Cortex of kidney (tissue), 1 donor: ENCODE measurements at places on chromosomes 5 and 9.

DNA sequence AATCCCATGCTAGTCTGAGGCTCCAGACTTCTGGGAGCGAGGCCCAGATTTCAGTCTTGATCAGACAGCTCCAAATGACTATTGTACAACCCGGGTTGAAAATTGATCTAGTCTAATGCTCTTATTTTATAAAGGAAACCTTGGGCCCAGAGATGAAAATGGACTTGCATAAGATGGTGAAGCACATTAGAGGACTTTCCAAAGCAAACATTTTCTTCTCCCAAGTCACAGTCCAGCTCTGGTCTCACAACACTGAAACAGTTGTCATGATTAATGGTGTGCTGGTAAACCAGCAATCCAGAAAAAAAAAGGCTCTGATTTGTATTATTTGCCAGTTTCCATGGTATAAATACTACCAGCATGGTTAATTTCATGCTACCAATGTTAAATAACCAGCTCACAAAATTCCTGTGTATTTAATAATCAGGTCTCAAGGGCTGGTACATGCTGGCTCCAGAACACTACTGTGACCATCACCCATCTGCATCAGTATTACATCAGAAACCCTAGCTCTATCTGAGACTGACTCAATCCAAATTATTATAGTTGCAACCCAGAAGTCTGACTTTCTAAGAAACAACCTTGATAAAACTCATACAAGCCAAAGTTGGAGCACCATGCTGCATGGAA lies 32.5 kb upstream of the ABLIM3 start:
- DNase-seq, result no peak

- DNase-seq, result no peak
These were observed 35.2 kb upstream of the GLDC start for GRCh38 chr9:6680797-6681146.

GRCh38 chr5:179387151-179388110 lies 42.2 kb upstream of the ADAMTS2 start:
- no peak for DNase-seq

DNA sequence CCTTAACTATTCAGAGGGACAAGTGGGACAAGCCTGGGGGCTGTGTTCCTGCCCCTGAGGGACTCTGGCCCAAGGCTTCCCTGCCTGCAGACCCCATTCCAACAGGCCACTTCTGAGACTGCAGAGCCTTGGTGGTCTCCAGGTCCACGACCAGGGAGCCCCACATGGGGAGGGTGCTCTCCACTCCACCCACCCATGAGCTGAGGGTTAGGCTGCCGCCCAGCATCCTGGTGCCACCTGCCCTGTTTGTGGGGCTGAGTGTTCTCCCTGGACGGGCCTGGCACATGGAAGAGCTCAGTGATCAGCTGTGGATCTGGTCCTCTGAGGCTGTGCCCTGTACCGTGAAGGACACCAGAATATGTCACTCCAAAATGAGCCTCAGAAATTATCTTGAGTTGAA lies 2.5 kb upstream of the ABO start:
- DNase-seq, result no peak

GRCh38 chr5:139895647-139896046 lies 100.0 kb downstream of the PSD2 start:
- DNase-seq, result no peak

DNA sequence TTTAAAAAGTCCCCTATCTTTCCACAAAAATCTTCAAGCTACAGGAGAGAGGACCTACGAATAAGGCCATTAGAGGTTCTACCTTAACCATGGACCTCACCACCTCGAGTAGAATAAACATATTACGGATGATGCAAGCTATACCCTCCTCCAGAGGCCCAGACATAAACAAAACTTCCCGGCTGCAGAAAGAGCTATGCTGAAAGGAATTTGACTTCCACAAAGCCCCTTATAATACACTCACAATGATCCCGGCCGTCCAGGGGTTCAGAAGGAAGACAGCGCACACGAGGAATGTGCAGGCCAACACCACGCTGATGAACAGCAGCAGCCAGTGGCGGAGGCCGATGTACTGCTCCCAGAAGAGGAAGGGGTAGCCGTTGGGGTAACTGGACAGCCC lies 59.0 kb downstream of the PTCH1 start:
- DNase-seq, result no peak

DNA sequence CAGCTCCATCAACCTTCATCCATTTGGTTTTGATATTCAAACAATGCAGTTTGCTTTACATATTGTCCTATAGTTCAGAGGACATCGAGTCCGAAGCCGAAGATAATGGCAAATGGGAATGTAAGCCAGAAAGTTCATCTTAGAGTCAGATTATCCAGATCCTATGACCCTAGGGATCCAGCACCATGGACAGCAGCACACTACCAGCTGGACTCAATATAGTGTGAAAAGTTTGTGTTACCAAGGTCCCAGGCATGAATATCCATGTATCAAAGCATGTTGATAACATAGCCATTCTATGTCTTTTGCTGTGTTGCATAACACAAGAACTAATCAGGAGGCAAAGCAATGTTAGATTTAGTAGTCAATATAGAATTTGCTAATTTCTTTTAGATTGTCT lies 46.3 kb downstream of the FSTL4 start:
- DNase-seq, result no peak

GRCh38 chr5:96220610-96221390 lies 212.2 kb downstream of the PCSK1 start:
- DNase-seq, result no peak

- DNase-seq, result no peak
These were observed at the start of gene TBC1D9B for GRCh38 chr5:179907556-179908324. Gene TBC1D9B (minus strand): TSS chr5:179907897. CDS start chr5:179907821, 76 bp downstream.

DNA sequence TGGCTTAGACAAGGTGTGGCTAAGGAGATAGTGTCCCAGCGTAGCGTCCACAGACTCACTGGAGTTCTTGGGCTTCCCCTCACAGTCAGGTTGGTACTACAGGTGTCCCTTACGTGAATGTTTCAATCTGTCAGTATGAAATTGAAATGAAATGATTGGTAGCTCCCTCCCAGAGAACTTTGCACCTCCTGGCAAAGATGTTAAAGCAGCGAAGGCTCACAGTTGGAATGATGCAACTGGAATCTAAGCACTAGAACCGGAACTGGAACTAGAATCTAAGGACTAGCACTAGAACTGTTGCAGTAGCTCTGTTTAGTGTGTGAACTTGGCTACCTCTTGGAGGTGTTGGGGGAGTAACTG lies 1.1 kb downstream of the SLC31A1 start:
- no peak for DNase-seq

GRCh38 chr9:92637886-92638620 lies 31.9 kb downstream of the IPPK start:
- DNase-seq, result no peak

GRCh38 chr9:107593224-107593870 lies 103.8 kb upstream of the KLF4 start:
- DNase-seq, result no peak

GRCh38 chr9:120510816-120511215 lies 69.2 kb downstream of the CDK5RAP2 start:
- DNase-seq, result no peak

GRCh38 chr9:104864675-104865104 lies 63.3 kb downstream of the ABCA1 start:
- no peak for DNase-seq

DNA sequence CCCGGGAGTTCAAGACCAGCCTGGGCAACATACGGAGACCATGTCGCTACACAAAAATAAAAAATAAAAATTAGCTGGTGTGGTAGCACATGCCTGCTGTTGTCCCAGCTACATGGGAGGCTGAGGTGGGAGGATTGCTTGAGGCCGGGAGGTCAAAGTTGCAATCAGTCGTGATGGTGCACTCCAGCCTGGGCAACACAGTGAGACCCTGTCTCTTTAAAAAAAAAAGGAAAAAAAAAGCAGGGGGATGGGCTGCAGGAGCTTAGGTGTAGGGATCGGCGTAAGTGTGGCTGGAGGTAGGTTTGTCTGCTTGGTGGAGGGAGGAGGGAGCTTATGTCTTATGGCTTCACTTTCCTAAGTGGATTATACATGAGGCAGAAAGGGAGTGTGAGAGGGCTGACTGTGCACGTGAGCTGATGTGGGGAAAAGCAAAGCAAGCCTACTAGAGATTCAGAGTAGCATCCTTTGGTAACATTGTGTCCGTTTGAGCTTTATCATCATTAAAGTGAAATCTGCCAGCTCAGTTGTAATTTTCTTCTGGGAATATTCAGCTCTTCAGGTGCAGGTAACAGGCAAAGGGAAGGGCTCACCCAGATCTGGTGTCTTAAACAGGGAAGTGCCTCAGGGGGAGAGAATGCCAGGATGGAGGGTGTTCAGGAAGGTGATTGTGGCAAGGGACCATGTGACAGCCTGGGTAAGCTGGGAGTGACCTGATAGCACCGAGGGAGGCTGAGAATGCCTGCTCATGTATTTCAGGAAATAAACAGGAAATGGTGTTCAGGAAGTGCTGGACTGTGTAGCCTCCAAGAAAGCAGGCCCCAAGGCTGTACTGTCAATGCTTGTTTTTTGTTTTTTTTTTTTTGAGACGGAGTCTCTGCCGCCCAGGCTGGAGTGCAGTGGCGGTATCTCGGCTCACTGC lies 17.6 kb upstream of the SETX start:
- no peak for DNase-seq

- no peak for DNase-seq
These were observed 7.2 kb downstream of the S1PR3 start for GRCh38 chr9:88998503-88998902.

DNA sequence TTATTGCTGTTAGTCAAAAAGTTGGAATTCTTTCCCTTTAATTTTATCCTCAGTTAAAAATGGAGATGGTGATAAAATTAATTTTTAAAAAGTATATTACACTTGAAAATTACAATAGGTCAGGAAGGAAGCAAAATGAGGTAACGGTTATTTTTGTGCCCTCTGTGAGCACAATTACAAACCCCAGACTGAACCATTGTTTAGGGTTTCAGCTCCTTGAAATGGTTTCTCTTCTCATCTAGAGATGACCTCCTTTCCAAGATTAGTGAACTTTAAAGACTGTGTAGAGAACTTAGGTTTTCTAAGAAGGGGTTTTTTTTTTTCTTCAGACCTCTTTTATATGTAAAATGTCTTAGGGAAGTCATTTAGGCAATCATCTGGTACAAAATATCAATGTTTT lies 126.2 kb upstream of the CHD1 start:
- DNase-seq, result no peak

DNA sequence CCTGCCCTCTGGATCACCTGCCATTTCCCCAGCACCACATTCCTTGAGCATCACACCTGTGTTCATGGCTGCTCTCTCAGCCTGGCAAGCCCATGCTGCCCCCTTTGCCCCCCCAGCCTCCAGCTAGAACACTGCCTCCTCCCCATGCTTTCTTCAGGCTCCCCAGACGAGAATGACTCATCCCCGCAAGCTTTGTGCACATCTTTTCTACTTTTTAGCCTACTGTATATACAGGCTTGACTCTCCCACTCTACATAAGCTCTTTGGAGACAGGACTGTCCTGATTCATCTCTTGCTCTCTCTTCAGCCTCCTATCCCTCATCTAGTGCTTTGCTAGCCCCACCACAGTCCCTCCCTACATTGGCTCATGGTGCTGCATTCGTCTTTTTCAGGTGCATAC lies 19.9 kb upstream of the GLIPR2 start:
- DNase-seq, result no peak

- no peak for DNase-seq
These were observed 14.6 kb downstream of the RASA1 start for GRCh38 chr5:87282269-87282668.

- no peak for DNase-seq
These were observed 24.3 kb downstream of the BOD1 start for GRCh38 chr5:173592050-173592669.

GRCh38 chr5:122310889-122311288 lies 1.1 kb upstream of the SNCAIP start:
- DNase-seq, result no peak

- DNase-seq, result no peak
These were observed 795 bp downstream of the CNOT8 start for GRCh38 chr5:154858972-154859871.
